ENCODE measurements at places on chromosomes 5 and 9. TPM values are rescaled to one million over a fixed set of nuclear protein-coding genes. Genes with fewer than 3 reads are reported as not detected.

GRCh38 chr9:38120961-38121360 is 51.9 kb upstream of the SHB start:
- DNase-seq, result no peak
- H3K27me3 ChIP-seq, result no peaks in the 10 kb centered on the region
- no peaks in the 10 kb centered on the region for H3K36me3 ChIP-seq
- H3K4me1 ChIP-seq, result no peaks in the 10 kb centered on the region

The RANBP17 gene
- 21.1 TPM for total RNA-seq

The CAMK2A gene
- not detected for total RNA-seq

The PDE6A gene
- total RNA-seq, result not detected

DNA sequence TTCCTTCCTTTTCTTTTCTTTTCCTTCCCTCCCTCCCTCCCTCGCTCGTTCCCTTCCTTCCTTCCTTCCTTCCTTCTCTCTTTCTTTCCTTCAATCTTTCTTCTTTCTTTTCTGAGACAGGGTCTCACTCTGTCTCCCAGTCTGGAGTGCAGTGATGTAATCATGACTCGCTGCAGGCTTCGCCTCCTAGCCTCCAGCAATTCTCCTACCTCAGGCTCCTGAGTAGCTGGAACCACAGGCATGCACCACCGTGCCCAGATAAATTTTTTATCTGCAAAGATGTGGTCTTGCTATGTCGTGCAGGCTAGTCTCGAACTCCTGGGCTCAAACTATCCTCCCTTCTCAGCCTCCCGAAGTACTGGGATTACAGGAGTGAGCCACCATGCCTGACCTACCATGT is 81.4 kb downstream of the SPATA31C2 start:
- H3K36me3 ChIP-seq, result no peaks in the 10 kb centered on the region
- no peak overlapping the region for H3K27ac ChIP-seq
- no peaks in the 10 kb centered on the region for H3K27me3 ChIP-seq
- DNase-seq, result no peak
- no peak overlapping the region for H3K4me3 ChIP-seq
- H3K4me1 ChIP-seq, result no peaks in the 10 kb centered on the region

GRCh38 chr5:136133922-136134379 is 1.3 kb downstream of the SMAD5 start:
- peaks cover 18% of the 10 kb centered on the region for H3K4me1 ChIP-seq
- no peak for DNase-seq
- no peak overlapping the region for H3K27ac ChIP-seq
- no peaks in the 10 kb centered on the region for H3K27me3 ChIP-seq
- peak overlapping the region; percentile 90 for H3K4me3 ChIP-seq
